NCI-H1417 (cell line): ENCODE measurements at places on chromosomes 2 and 18.

DNA sequence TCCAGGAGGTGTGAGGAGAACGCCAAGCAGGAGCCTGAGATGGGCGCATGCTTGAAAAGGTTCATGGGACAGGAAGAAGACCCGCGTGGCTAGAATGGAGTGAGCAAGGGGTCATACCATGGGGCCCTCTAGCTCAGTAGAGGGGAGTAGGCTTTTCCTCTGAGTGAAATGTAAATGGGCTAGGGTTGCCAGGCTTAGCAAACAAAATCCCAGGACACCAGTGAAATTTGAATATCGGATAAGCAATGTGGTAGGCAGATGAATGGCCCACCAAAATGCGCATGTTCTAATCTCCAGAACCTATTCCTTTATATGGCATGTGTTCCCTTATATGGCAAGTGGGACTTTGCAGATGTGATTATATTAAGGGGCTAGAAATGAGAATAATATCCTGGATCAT is 174.1 kb upstream of the CCDC68 start:
- DNase-seq = no peak

- DNase-seq = no peak
Measured at GRCh38 chr2:96859099-96859649, 1.4 kb upstream of the ANKRD39 start.

- no peak for DNase-seq
Measured at GRCh38 chr2:159214325-159214865, 72.1 kb downstream of the WDSUB1 start.

DNA sequence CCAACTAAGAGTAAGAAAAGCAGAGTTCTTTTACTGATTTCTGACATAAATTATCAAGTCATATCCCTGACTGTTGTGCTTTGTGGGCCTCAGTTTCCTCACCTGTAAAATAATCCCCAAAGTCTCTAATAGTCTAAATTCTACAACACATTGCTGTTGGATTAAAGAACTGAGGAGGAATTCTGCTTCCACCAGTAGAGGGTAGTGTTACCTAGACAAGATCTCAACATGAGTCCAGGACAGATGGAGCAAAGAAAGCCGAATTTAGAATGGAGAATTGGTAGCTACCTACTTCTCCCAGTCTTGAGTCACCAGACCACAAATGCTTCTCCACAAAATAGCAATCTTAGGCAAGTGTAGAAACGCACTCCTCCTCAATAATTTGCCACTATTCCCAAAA is 462.5 kb upstream of the FSHR start:
- DNase-seq = peak; percentile 16

DNA sequence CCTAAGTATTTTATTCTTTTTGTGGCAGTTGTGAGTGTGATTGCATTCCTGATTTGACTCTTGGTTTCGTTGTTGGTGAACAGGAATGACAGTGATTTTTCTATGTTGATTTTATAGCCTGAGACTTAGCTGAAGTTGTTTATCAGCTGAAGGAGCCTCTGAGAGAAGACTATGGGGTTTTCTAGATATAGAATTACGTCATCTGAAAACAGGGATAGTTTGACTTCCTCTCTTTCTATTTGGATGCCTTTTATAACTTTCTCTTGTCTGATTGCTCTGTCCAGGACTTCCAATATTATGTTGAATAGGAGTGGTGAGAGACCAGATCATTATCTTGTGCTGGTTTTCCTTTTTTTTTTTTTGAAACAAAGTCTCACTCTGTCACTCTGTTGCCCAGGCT is 18.0 kb upstream of the NOL4 start:
- DNase-seq = no peak

DNA sequence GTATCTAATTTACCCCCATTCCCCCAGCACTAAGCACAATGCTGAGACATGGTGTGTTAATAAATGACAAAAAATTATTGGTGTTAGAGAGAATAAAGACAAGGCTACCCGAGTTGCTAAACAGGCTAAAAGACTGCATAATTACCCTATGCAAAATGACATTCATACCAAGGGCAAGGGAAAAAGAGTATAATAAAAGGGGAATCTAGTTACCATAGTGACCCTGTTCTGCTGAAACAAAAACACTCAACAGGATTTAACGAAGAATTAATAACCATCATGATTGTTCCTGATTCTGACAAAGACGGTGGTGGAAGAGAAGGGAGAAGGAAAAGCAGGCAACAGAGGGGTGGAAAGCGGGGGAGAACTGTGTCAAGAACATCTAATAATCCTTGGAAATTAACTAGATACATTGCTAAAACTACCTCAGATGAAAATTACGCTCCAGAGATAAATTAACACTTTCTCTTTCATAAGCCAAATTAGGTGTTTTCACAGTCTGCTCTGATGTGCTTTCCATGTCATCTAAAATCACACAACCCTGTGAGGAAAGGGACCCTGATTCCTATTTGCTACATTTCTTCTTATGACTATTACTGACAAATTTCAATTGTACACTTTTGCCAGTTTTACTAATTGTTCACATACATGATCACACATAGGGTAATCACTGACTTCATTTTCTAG is 25.5 kb downstream of the TTR start:
- DNase-seq = no peak

DNA sequence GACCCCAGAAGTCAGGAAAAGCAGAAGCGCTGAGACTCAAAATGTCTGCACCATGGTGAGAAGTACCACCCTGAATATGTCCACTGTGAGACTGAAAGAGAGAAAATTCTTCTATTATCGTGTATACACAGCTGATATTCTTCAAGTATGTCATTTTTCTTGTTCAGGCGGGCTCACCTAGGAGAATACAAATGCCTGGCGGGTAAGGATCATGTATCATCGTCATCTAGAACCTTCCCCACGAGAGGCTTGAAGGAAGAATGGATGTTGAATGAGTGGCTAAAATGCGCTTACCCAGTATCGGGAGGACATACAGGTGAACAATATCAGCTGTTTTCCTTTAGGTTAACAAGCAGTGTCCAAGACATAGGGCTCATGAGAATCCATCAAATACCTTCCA is 21.1 kb upstream of the ARL4C start:
- no peak for DNase-seq

DNA sequence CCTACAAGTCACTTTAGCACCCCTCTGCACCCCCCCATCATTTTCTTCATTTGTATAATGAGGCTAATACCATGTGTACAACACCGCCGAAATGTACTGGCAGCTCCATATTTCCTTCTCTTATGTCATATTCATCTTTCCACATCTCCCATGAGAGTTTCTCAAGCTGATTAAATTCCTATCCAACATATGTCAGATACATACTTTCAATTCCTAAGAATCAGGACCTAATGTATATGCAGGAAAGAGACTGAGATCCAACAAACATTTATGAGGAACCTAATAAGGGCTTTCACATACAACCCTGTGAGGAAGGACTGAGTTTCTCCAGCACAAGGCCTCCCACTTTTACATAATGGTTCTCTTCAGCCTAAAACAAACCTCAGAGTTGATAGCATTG is 41.9 kb downstream of the PRKD3 start:
- no peak for DNase-seq

DNA sequence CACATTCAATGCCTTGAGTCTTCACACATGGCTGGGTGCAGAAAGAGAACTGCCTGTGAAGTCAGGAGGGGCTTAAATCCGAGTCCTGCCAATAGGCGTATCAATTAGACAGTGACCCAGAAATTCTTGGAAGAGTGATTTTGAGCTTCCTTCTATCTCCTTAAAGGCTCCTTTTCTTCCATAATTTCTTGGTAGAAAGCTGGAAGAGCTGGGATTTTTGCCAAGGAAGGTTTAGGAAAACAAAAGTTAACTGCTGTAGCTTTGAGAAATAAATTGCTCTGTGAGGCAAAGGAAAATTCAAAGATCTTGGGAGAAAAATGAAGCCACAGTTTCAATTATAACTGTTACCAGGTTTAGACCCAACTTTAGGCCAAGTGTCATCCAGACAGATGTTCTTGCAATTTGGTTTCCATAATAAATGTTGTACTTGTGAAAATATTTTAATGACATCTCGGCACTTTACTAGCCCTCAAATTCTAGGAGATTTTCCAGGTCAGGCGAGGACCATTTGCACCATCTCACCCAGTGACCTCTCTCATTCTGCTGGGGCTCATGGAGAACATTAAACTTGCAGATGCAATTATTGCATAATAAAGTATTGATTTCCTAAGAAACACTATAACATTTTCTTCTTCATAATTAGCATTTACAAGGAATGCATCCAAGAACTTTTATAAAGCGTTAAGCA is 329.7 kb upstream of the MEIS1 start:
- no peak for DNase-seq

DNA sequence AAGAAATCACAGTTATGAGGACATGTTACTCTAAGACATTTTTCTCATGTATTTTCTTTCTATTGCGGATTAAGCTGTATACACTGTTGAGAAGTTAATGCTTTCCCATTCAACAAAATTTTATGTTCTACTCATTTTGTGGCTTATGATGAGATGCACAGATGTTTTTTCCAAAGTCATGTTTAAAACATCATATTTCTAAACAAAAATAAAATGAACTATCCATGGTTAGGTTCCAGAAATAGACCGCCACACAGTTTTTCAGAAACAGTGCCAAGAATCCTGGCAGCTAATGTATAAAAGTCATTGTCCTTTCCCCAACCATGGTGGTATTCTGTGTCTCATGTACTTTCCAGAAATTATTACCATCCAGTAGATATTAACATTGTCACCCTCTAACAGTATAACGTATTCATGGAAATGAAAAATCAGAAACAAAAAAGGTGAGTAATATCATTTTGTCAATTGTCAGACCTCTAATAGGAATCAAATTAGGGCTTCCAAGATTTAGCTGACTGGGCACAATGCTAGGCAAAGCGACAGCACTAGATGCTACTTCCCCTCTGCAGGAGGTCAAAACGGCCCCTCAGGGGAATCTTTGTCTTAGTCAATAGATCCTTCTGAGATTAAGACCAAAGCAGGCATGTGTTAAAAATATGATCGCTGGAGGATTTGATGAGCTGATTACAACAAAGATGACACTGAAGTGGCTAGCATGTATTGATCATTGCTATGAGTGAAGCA is 54.4 kb upstream of the ZNF397 start:
- DNase-seq = no peak

DNA sequence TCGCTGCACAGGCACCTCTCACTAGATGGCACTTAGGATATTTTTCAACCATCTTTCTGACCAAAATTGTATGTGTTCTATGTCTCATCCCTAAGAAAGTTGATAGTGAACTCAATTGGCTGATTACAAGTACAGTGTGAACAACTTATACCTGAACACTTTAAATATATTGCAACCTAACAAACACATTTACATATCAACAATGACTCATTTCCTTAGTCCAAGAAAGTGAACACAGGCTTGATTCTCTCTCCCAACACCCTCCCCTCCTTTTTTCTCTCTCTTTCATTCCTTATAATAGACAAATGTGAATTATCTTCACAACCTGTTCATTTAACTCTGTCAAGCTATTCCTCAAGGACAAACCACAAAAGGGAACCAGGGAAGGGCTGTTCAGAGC is 192.0 kb downstream of the SLC8A1 start:
- DNase-seq = no peak

DNA sequence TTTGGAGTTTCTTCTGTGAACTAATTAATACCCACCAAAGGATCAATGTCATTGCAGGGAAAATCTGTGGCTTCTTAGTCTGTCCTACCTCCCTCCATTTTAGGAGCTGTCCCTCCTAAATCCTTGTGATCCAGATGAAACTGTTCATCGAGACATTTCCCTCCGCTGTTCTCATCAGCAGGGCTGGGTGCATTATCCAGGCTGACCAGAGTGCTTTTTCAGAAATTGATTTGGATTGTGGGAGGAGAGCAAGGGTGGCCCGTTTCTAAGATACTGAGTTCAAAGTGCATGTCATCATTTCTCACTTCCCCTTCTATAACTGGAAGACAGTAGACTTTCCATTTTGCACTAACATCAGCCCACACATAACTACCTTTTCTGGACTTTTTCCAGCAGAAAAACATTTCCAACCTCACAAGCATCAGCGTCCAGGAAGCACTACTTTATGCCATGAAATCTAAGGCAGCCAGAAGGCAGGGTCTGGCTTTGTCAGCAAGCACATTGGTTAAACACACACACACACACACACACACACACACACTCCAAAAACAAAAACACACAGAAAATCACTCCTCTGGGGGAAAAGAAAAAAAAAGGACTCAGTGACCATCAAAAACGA is 94.1 kb downstream of the ANKRD44 start:
- no peak for DNase-seq

- no peak for DNase-seq
Measured at GRCh38 chr18:13527256-13527655, 199.1 kb downstream of the FAM210A start.

DNA sequence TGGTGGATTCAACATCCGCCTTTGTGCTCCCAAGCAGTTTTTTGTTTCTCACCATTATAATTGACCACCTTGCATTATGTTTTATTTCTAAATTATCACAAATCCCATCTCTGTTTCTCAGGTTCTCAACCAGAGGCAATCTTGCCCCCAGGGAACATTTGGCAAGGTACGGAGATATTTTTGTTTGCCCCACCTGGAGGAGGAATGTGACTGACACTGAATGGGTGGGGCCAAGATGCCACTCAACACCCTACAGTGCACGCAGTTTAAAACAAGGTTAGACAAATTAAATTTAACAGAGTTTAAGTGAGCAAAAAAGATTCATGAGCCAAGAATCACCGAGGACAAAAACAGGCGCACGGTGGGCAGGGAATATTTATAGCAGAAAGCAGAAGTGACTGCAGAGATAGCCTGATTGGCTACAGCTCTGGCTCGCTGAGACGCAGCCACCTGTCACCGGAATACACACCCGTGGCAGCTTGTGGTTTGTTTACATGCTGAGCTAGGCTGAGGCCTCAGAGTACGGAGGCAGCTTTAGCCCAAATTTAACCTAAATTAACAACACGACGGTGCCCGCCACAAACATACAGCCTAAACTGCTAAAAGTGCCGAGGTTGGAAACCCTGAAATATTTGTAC is 150.0 kb upstream of the ALKAL2 start:
- DNase-seq = peak; percentile 82

- DNase-seq = no peak
Measured at GRCh38 chr18:63534615-63535014, 7.6 kb upstream of the SERPINB12 start.

DNA sequence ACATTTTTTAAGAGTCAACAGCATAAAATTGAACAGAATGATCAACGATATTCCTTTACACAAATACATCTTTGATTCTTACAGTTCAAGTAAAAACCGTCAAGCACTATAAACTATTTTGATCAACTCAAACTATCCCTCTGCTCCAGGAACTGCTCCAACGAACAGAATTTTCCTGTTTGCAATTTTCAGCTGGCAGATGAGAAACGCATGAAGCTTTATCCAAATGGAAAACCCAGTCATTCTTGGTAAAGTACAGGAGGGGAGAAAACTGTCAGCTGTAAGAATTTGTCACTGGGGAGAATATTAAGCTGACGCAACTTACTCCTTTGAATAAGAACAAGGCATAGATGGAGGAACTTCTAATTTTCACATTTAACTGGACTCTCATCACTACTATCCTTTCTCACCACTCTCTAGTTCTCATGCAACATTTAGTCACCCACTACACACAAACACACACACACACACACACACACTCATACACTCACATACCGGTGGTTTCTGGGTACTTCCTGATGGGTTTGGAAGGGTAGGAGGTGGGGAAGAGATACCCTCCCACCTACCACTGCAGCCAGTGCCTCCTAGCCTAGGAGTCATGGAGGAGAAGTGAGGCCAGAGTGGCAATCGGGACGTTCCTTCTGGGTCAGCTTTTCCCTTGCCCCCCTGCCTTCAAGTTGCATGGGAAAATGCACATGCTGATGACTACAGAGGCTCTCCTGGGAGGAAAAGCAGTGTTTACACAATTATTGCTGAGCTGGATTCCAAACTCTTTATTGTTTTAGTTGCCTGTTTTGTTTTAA is 54.0 kb upstream of the SPATS2L start:
- no peak for DNase-seq

- DNase-seq = no peak
Measured at GRCh38 chr2:177894546-177894945, 178.0 kb downstream of the PDE11A start.
